ENCODE measurements at places on chromosomes 1 and 21.
A peak's percentile ranks its signal among the peaks of the same experiment; 100 is the strongest.

GRCh38 chr21:44456214-44456914, 1.1 kb downstream of the LRRC3 start:
- DNase-seq = no peak

GRCh38 chr1:41919131-41919530, 409 bp upstream of the HIVEP3 start:
- DNase-seq = no peak

GRCh38 chr1:191729742-191730141, 428.5 kb upstream of the RGS18 start:
- DNase-seq = no peak

DNA sequence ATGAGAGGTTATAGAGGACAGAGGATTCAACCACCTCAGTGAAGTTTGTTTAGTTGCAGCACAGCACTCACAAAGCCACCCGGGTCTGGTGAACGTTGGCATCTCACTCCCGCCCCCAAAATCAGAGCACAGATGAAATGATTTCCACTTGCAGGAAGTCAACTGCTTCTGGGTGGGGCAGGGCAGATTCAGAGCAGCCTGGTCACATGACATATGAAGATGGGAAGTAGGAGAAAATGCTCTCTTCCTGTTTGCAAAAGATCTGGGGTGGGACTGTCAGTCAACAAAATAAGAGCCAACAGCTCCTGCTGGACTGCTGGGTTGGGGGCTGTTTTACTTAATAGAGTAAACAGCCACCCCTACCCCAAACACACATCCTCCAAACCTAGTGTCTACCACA, 43.2 kb downstream of the LRRC71 start:
- no peak for DNase-seq

- DNase-seq = no peak
Measured at GRCh38 chr1:20849100-20849499, 62.0 kb upstream of the HP1BP3 start.

DNA sequence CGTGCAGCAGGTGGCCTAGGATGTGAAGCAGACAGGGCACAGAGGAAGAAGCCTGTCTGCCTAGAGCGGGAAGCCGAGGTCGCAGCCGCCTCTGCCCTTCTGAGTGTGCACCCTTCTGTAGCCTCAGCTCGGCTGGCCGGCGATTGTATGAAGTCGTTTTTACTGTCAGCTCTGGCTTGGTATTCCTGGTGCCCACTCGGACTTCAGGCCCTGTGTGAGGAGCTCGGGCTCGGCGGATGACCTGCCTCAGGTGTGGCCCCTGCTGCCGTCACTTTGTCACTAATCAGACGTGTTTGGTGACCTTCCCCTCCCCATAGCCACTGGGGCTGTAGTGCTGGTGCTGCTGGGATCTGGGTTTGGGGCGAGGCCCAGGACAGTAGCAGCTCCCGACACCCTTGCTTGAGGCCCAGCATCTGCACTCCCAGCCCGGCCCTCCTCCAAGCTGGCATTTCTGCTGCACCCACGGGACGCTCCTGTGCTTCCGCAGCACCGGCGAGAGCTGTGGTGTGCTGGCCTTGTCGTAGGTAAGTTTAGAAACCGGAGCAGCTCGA, 18.1 kb downstream of the SLX9 start:
- no peak for DNase-seq

GRCh38 chr1:81797701-81798100, 3.0 kb upstream of the ADGRL2 start:
- DNase-seq = no peak

- DNase-seq = no peak
Measured at GRCh38 chr1:225449261-225449660, 21.4 kb upstream of the LBR start.

DNA sequence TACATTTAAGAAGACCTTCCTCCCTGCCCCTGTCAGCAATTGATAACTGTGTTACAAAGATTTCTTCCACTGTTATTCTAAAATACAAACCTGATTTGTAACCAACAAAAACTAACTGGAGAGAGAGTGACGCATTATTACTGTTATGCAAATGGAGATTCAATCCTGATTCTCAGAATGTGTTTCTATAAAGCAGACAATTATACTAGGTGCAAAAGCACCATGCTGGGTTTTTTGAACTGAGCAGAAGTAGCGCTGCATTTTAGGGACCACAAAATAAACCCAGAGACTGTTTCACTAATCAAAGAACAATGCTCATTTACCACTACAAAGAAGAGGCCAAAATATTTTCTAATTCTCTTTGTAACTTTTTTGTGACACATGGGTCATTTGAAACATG, 13.6 kb upstream of the GBP6 start:
- no peak for DNase-seq

DNA sequence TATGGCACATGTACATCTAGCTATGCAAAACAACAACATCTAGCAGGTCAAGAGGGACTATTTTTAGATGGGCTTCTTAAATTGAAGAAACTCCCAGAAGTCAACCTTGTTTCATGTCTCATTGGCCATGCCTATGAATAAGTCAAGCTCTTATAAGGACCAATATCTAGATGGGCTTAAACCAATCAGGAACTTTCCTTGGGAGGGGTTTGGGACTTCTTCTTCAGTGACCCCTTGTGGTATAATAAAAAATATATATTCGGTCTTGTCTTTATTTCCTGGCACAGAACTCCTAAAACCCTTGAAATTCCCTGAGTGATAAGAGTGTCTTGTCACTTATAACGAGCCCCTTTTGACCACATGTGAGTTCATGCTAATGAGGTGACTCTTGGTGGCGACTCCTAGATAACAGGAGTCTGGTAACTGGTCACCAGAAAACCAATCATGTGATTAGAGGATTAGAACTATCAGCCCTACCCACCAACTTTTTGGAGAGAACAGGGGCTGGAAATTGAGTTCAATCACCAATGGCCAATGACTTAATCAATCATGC, 218.3 kb downstream of the HHIPL2 start:
- DNase-seq = no peak

GRCh38 chr1:5157175-5157574, 502.8 kb downstream of the AJAP1 start:
- no peak for DNase-seq

GRCh38 chr1:169945181-169945580, 51.5 kb upstream of the SCYL3 start:
- DNase-seq = no peak

DNA sequence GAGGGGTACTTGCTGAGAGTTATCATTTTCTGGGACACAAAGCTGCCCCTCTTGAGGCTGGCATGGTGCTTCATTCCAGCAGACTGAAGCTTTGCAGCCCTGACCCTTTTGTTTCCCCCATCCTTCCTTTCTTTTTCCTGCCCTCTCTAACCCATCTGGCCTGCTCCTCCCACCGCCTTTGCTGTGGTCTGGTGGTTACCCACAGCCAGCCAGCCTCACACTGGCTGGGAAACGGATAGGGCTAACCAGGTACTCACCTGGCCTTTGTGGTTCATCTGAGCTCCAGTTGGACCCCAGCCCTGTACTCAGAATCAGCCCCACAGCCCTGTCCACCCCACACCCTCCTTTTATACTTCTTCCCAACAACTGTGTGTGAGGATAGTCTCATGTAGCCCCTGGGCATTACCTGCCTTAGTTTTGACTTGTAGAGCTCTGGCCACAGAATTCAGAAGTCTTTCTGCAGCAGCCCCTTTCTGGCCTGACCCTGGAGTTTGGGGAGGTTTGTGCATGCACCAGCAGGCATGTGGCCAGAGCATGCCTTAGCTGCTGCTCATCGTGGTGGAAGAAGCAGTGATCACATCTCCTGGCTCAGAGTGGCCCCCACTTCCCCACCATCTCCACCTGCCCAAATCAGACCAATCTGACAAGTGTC, 138.0 kb downstream of the TRABD2B start:
- DNase-seq = no peak

DNA sequence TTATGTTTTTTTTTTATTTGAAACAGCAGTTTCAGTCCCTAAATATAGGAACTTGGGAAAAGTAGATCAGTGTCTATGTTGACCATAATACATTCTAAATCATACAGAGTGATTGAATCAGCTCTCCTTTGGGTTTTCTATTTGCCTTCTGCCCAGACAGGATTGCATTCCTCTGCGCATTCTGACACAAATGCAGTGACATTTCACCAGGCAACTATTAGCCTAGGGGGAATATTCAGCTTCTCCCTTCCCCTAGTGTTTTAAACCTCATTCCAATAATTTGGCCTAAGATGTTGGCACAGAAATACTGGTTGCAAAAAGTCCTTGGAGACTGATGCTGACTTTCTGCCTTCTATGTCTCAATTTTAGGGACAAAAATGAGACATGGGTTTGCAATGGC, 172.8 kb downstream of the PTGER3 start:
- DNase-seq = no peak

DNA sequence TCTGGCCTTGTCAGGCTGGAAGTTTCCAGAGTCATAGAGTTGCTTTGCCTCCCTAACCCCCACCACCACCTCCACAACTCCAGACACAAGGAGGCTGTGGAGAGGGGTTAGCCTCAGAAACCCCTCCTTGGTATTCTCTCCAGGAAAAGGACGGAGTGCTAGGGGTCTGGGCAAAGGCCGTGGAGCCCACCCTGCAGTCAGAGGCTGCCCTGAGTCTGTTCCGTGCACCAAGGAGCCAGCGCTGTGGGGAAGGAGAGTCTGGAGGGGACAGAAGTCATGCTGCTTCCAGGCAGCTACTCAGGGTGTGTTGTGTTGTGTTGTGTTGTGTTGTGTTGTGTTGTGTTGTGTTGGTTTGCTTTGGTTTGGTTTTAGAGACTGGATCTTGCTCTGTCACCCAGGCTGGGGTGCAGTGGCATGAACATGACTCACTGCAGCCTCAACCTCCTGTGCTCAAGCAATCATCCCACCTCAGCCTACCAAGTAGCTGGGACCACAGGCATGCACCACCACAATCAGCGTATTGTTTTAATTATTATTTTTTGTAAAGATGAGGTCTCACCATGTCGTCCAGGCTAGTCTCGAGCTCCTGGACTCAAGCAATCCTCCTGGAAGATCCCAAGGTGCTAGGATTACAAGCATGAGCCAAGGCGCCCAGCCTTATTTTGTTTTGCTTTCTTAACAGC, 122.2 kb upstream of the TMEM51 start:
- no peak for DNase-seq

DNA sequence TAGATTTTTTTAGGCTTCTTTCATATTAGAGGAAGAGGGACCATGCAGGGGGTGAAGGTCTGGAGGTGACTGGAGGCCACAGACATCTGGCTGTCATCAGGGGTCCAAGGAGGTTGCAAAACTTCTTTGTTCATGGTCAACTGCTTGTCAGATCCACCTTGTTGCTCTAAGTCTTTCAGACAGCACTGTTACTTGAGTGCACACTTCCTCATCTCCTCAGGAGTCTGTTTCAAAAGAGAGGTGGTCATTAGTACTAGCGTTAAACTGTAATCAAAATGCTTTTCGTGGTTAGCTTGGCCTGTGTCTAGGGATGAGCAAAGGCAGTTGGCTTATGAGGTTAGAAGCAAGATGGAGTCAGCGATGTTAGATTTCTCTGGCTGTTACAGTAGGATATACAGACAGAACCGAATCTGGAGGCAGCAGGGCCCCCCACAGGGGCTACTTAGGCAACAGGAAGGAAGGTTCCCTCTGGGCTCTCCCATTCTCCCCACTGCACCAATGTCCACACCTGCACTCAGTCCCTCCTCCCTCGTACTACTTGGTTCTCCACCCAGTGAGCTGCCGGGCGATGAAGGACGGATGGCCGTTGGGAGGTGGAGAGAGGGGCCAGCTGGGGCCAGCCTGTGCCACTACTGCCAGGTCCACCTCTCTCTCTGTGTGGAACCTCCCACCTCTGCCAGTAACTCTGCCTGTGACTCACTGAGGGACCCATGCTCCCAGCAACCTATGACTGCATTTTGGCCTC, 57.2 kb downstream of the TOR1AIP2 start:
- no peak for DNase-seq

GRCh38 chr1:12454406-12455391, 163.3 kb downstream of the DHRS3 start:
- no peak for DNase-seq

DNA sequence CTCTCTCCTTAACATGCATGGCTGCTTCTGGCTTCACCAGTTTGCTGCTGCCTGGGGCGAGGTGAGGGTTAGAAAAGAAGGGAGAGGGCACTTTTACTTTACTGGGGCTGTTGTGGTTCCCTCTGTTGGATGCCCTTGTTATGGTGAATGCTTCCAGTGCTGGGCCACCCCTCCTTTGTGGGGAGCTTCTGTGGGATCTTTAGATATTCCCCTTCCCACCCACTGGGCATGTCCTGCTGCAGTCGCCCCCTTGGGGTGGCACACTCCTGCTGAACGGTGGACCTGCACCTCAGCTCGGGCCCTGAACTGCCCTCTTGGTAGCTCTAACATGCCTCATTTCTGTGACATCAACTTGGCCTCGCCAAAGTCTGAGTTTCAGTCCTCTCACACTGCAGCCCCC, 6.0 kb downstream of the TNN start:
- DNase-seq = no peak

DNA sequence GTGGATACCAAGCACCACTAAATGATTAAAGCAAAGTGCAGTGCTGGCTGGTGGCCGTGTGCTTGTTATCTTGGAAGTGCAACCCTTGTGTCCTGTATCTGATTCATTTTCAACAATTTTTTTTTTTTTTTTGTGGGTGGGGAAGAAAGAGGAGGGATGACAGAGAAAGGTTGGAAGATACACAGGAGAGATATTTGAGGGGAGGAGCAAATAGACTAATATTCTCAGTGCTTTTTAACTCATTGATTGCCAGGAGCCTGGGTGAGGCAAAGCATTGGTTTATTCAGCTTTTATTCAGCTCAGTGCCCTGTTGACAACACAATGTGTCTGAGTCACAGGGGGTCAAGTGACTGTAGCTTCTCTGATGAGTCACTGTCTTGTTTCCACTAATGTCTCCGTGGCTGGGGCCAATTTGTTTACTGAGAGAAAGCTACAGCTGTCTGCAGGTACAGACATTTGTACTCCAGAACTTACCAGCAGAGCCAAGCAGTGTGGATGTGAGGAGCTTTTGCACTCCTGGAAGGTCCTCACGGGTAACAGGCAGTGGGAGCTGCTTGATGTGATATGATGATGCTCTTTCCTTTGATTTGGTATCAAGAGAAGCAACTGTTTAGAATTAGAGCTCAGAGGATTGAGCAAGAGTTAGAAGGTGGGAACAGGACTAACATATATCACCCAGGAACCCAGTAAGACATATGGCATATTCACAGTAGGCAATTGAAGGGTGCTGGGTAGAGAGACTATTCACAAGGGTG, 23.6 kb upstream of the DNM3 start:
- DNase-seq = peak; percentile 88

GRCh38 chr1:55893155-55893554, 678.0 kb upstream of the USP24 start:
- no peak for DNase-seq

- DNase-seq = peak; percentile 47
Measured at GRCh38 chr1:5637171-5637570, 355.1 kb downstream of the NPHP4 start.

DNA sequence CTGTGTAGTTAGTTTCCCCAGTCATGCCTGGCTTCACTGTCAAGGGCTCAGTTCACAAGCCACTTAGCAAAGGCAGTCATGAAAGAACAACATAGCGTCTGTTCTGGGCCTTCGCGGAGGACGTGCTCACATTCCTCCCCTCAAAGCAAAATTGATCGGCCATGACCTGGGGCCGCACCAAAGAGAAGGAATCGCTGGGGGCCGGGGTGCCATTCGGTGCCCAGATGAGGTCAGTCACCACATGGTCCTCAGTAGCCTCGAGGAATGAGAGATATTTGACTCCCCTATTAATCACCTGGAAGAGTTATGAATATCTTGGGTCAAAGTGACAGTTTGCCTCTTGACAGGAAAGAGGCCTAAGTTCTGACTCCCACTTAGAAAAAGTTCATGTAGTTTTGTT, 251.1 kb upstream of the JUN start:
- DNase-seq = no peak
